ENCODE measurements at places on chromosomes 11 and 22.

DNA sequence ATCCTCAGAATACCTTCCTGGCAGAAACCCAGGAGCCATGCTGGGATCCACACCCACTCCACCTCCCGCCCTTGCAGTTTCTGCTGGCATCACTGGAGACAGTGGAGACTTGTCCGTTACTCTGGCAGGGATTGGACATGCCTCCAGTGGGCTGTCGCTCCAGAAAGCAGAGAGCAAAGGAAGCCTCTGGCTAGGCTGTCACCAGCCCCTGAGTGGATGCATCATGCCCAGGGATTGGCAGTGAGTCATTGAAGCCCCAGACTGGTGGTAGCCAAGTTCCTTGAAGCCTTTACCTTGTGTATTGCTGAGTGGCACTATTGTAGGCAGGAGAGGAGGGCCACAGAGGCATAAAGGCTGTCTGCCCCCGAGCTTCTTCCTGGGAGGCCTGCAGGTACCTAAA, 34.8 kb upstream of the E2F8 start:
- peak; percentile 50 for DNase-seq

DNA sequence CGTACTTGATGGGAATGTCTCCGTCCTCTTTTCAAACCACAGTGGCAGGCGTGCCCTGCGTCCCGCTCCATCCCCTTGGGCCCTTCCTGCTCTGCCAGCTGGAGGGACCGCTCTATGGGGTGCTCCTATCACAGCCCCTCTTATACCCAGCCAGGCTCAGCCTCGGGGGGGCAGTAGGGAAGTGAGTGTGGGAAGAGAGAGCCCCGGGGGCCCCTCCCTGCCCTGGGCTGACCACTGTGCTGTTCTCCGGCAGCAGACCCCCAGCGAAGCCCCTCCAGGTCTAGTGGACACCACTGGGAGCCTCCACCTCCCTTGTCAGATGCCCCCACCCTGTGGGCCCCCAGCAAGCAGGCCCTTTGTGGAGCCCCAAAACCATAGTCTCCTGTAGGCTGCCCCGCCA, 572.5 kb downstream of the BRD1 start:
- no peak for DNase-seq

DNA sequence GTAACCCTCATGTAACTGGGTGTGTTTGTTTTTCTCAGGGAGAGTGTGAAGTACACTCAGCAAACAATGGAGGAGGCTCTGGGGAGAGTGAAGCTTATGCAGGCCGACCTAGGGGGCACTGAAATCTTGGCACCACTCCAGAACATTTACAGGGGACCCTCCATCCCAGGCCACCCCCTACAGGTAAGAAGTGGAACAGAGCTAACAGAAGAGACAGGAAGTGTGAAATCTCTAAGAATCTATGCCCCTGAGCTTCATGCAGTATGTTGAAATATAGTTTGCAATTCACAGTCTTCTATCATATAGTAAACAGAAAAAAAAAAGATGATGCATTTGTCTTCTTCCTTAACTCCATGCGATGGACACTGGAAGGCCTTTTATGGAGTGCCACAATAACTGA, 8.4 kb downstream of the VWA5A start:
- no peak for DNase-seq

- DNase-seq, result no peak
These were observed 39.0 kb downstream of the ADAMTS8 start for GRCh38 chr11:130389335-130389935.

GRCh38 chr22:22609291-22609690, 35.1 kb upstream of the GGTLC2 start:
- no peak for DNase-seq

GRCh38 chr11:9629064-9629463, 34.8 kb upstream of the SWAP70 start:
- DNase-seq, result no peak

- DNase-seq, result peak; percentile 51
These were observed 499.0 kb upstream of the CCDC179 start for GRCh38 chr11:23359297-23359696.

GRCh38 chr22:32803738-32804435, 2.4 kb downstream of the TIMP3 start:
- no peak for DNase-seq

DNA sequence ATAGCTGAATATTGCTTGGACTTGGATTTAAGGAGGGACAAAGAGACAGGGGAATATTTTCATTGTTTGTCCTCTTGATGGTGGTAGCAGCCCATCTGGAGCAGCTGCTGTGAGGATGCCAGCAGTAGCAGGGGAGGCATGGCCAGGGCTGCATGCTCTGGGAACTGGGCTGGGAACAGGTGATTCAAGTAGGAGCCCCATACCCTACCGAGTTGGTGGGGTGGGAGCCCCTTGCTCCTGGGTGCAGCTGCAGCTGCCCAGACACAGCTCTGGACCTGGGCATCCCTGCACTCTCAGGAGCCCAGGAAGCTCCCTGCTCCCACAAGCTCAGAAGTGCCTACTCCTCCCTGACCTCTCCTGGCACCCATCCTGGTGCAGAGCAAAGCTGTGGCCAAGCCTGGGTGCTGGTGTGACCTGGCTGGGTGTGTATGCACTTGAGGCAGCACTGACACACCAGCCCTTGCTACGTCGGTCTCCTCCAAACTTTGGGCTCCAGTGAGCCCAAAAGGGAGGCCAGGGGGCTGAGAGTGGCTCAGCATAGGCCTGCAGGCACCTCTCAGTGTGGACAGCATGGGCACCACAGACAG, 341.8 kb upstream of the CCDC179 start:
- no peak for DNase-seq

DNA sequence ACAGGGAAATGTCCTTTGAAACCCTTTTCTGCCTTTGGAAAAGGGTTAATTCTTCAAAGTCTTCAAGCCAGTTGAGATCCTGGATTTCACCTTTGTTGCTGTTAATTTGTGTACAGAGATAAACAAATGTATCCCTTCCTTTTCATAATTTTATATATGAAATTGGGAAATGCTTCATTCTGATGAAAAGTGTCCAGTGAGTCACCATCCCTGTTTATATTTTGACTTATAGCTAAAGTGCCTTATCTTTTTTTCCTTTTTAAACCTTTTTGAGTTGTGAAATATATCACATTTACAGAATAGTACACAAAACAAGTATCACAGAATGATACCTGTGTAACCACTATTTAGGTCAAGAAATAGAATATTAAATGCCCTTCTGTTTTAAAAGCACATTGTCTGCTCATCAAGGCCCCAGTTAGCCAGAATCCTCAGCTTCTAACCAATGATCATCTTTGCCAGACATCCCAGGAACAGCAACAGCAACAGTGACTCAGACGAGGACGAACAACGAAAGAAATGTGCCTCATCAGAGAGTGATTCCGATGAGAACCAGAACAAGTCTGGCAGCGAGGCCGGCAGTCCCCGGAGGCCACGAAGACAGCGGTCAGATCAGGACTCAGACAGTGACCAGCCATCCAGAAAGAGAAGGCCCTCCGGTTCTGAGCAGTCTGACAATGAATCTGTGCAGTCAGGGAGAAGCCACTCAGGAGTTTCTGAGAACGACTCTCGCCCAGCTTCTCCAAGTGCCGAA, 27.3 kb downstream of the CTR9 start:
- DNase-seq, result no peak

All from RWPE1 (cell line).